ENCODE measurements at places on chromosomes 13 and 19.
A peak's percentile ranks its signal among the peaks of the same experiment; 100 is the strongest.

- peak; percentile 9 for DNase-seq
These were observed 485 bp downstream of the CPAMD8 start for GRCh38 chr19:17025991-17026658.

GRCh38 chr13:36710396-36710795, 36.6 kb downstream of the SERTM1 start:
- DNase-seq, result no peak

DNA sequence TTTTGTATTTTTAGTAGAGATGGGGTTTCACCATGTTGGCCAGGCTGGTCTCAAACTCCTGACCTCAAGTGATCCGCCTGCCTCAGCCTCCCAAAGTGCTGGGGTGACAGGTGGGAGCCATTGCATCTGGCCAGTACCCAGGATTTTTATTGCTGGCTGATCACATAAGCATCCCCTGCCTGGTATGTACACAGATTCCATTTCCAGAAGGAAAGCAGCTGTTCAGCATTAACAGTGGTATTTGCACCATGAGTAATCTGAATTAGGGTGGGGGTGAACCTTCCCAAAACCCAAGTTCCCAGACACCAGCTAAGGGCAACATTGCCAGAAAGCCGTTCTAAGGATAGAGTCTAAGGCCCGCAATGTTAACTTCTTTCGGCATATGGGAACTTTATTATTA, 7.3 kb downstream of the ZNF555 start:
- no peak for DNase-seq

DNA sequence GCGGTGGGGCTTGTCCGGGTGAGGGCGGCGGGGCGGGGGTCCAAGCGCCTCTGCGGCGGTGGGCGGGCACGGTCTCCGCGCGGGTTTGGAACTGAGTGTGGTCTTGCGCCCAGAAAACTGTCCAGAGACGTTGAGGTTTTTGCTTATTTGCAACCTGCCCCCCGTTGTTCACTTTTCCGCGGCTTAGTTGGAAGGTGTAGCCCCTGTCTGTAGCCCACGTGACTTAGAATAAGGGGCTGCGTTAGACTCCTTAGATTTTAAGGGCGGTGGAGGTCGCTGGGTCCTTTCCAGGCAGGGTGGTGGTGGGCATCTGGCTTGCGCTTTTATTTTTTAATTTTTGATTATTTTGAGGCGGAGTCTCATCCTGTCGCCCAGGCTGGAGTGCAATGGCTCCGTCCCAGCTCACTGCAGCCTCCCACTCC, 748 bp downstream of the RPS15 start:
- DNase-seq, result no peak

DNA sequence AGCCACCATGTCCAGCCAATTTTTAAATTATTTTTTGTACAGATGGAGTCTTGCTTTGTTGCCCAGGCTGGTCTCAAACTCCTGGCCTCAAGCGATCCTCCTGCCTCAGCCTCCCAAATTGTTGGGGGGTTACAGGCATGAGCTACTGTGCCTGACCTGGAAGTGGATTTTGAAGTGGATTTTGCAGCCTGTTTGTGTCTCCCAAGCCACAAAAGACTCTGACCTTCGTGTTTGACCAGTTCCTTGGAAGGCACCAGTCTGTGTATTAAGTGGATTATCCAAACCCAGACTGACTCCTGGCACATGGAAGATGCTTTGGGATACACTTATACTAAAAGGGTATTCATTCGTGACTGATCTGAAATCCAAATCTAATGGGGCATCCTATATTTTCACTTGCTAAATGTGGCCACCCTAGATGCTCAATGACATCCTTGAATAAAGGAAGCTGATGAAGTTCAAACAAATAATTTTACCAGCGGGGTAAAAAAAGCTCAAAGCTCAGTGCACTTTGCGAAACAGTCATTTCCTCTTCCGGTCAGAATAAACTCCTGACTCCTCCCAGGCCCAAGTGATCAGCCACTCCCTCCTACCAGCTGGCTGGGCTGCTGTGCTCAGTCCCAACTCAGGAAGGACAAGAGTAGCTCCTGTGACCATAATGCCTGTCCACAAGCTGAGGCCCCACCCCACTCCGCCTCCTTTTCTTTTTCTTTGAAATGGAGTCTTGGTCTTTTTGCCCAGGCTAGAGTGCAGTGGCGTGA, 32.6 kb upstream of the GATAD2A start:
- DNase-seq, result no peak

DNA sequence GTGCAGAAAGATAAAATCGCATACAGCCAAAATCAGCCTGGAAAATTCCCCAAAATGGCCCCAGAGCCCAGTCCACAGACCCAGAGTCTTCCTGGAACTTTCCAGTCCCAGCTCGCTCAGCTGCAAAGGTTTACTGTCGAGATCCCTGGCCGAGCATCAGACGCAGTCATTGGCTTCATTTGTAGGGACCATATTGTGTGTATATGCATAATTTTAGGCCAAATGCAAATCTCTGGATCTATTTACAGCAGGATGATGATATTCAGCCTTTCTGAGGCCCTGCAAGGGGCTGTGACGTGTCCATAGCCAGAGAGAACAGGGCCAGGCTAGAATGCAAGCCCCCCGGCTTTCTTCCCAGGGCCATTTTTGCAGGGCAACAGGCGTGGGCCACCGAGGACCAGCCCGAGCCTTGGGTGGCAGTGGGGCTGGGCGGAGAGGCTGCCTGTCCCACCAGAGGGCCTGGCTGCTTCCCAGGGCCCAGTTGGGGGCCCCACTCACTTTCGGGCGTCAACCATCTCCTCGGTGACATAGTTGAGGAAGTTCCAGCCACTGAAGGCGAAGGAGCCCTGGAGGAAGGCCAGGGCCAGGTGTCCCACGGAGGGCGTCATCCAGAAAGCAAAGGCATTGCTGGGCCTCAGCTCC, 13.7 kb downstream of the SLC7A10 start:
- no peak for DNase-seq

GRCh38 chr13:20125129-20125782, 35.6 kb downstream of the GJA3 start:
- DNase-seq, result no peak

- no peak for DNase-seq
These were observed 4.5 kb downstream of the ATP4B start for GRCh38 chr13:113653264-113654174.

DNA sequence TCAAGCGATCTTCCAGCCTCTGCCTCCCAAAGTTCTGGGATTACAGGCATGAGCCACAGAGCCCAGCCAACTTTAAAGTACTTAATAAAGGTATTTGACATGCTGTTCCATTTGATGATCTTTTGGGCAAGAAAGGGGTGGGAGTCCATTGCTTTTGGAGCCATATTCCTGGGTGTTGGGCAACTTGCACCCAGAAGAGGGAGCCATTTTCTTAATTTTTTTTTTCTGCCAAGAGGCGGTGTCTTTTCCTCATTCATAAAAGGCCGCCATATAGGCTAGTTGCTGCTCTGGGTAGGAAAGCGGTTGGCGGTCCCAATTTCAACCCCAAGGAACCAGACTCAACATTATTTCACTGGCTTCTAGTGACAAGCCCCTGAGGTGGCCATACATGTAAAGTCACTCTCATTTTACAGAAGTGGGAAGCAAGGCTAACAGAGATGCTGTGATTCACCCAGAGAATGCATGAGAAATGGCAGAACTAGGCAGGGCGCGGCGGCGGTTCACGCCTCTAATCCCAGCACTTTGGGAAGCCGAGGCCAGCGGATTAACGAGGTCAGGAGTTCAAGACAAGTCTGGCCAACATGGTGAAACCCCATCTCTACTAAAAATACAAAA, 139.6 kb downstream of the CACNA1A start:
- DNase-seq, result no peak

GRCh38 chr13:43360171-43360570, 336.8 kb downstream of the DNAJC15 start:
- DNase-seq, result no peak

DNA sequence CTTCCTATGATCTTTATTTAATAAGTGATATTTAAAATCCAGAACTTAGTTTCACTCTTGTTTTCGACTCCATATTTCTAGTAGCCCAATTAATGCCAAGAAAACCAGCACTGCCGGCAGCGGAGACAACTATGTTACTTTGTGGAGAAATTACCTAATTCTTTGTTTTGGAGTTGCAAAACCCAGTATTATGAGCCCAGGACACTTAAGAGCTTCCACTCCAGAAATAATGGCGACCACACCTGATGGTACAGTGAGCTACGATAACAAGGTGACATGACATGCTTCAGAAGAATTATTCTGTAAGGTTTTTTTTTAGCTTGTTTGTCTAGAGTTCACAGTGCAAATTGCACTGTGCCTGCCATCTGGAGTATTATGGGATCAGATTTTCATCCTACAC, 136.4 kb downstream of the ZAR1L start:
- DNase-seq, result no peak

- no peak for DNase-seq
These were observed 29.8 kb downstream of the TSHZ3 start for GRCh38 chr19:31319465-31319864.

GRCh38 chr13:103844471-103844870, 778.3 kb upstream of the SLC10A2 start:
- DNase-seq, result no peak

GRCh38 chr13:43316946-43317353, 293.6 kb downstream of the DNAJC15 start:
- DNase-seq, result no peak

GRCh38 chr13:72221276-72221962, 354.4 kb upstream of the DACH1 start:
- no peak for DNase-seq

DNA sequence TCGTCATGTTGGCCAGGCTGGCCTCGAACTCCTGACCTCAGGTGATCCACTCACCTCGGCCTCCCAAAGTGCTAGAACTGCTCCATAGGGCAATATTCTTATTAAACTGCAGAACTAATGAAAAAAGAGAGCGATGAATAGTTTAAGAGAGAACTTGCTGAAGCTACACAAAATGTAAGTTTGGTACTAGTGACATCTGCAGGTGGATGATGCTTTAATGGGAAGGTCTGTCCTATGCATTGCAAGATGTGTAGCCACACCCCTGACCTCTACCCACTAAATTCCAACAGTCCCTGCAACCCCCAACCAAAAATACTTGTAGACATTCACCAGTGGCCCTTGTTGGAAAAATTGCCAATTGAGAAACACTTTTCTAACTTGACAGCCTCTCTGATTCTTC, 117.8 kb downstream of the NALCN start:
- DNase-seq, result no peak

GRCh38 chr13:99870541-99870940, 101.0 kb downstream of the ZIC5 start:
- DNase-seq, result no peak

- no peak for DNase-seq
These were observed 1132.6 kb upstream of the SLC10A2 start for GRCh38 chr13:104198801-104199200.

DNA sequence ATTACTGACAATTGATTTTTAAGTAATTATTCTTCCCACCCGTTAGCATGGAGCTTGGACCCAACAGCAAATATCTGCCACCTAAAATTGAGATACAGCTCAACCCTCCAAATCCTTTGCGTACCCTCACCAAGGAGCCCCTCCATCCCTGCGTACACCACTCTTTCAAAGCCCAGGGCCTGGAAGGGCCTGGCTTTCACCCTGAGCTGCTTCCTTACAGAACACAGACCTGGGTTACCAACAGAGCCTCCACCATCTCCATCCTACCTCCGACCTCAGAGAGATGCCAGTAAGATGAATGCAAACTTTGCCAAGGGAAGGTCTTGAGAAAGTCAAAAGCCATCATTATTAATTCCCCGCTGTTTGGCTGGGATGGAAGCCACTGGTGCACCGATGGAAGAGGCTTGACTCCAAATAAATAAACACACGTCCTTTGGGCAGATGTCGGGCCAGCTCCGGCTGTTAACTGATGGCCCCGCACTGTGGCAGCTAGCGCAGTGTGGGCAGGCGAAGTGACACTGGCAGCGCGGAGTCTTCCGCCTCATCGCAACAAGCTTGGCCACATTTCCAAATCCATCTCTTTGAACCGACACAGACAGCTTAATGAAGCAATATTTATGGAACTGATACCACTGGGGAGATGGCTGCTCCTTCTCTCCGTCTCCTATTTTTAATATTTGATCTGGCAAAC, 150.2 kb upstream of the VSTM2B start:
- DNase-seq, result no peak
